ENCODE measurements at places on chromosomes 1 and 21. TPM values are rescaled to one million over a fixed set of nuclear protein-coding genes. Genes with fewer than 3 reads are reported as not detected.

GRCh38 chr1:37946703-37947360 is at the start of gene INPP5B:
TSS of gene INPP5B (minus strand) at chr1:37947053. CDS start at chr1:37946308, 745 bp downstream.
- peak; percentile 72 for DNase-seq

DNA sequence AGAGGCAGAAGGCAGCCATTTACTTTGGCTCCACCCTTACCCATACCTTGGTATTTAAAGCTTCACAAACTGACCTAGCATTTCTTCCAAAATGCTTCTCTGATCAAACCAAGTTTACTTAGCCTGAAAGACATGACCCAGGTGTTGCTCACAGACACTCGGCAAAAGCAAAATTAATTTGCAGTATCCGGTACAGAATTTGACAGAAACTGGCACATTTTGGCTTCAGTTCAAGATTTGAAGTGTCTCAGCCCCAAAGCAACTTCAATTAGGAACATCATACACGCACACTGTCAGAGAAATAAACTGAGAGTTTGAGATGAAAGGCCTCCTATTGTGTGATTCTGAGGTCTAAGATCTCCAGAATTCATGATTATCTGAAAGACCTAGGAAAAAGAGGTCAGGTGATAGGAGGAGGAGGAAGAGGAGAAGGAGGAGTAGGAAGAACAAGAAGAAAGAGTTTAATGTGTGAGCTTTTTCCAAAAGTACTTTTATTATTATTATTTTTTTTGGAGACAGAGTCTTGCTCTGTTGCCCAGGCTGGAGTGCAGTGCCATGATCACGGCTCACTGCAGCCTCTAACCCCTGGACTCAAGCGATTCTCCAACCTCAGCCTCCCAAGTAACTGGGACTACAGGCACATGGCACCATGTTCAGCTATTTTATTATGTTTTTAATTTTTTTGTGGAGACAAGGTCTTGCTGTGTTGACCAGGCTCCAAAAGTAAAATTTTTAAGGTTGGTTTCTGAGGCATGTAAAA is 143.6 kb downstream of the SLC45A1 start:
- no peak for DNase-seq

DNA sequence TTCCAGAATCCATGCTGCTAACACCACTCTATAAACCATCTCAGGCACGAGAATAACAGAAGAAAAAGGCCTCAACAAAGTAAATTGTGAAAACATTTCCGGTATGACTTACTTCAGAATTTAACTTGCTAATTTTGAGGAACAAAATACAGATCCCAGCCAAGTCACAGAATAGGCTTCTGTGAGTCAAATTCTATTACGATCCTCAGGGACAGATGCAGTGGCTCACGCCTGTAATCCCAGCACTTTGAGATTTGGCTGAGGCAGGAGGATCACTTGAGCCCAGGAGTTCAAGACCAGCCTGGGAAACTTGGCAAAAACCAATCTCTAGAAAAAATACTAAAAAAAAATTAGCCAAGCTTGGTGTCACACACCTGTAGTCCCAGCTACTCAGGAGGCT is 8.8 kb upstream of the CCDC27 start:
- no peak for DNase-seq

GRCh38 chr1:5509664-5510452 is 482.4 kb downstream of the NPHP4 start:
- DNase-seq, result no peak

GRCh38 chr1:195878478-195878877 is 729.8 kb downstream of the KCNT2 start:
- no peak for DNase-seq

RNASEL gene
- 11.2 TPM for total RNA-seq

GRCh38 chr1:19892628-19893168 is 10.5 kb downstream of the OTUD3 start:
- DNase-seq, result no peak

GRCh38 chr21:23887725-23888306 is 1719.5 kb downstream of the MRPL39 start:
- DNase-seq, result no peak

Measured in thoracic aorta (tissue), 2 donors.